ENCODE measurements at places on chromosomes 3 and 15.

- no peak for DNase-seq
Measured at GRCh38 chr3:39529577-39529976, 62.1 kb downstream of the MOBP start.

GRCh38 chr3:156497326-156497725 is 57.6 kb downstream of the SSR3 start:
- DNase-seq, result no peak

DNA sequence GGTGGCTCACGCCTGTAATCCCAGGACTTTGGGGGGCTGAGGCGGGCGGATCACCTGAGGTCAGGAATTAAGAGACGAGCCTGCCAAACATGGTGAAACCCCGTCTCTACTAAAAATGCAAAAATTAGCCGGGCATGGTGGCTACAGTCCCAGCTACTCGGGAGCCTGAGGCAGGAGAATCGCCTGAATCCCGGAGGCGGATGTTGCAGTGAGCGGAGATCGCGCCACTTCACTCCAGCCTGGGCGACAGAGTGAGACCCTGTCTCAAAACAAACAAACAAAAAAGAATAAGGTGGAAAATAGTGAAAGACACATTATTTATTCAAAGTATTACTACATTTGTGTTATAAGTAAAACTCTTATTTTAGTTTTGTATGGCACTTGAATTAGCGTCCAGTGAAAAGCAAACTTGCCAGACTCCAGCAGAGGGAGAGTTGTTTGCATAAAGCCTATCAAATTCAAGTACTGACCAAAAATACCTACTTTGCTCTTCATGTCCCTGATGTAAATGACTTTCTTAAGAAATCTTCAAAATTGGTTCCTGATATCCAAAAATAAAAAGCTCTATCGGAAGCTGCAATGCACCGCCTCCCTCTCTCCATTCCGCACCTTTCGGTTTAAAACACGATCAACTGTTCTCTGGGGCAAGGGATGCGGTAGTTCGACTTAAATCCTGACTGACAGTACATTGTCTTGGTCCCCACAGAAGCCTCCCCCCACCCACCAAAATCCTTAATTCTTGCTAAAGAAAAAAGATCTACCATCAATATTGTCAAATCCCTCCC is 1.2 kb downstream of the TRPM7 start:
- peak; percentile 13 for DNase-seq

DNA sequence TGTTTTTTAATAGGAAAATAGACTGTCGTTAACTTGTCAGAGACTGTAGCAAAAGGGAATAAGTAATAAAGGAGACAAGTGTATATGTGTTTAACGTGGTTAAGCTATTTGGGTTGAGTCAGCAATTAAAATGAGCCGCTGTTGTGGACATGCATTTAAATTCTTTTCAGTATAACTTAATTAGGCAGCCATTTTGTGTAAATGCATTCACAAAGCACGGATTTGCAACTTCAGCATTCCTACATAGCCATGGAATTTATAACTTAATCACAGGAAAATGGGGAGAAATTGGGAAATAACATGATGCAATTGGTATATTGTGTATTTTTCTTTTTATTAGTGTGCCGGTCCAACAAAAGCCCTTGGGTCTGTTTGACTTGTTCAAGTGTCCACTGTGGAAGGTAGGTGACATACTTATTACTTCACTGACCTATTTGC is 27.9 kb downstream of the USP3 start:
- DNase-seq, result no peak

DNA sequence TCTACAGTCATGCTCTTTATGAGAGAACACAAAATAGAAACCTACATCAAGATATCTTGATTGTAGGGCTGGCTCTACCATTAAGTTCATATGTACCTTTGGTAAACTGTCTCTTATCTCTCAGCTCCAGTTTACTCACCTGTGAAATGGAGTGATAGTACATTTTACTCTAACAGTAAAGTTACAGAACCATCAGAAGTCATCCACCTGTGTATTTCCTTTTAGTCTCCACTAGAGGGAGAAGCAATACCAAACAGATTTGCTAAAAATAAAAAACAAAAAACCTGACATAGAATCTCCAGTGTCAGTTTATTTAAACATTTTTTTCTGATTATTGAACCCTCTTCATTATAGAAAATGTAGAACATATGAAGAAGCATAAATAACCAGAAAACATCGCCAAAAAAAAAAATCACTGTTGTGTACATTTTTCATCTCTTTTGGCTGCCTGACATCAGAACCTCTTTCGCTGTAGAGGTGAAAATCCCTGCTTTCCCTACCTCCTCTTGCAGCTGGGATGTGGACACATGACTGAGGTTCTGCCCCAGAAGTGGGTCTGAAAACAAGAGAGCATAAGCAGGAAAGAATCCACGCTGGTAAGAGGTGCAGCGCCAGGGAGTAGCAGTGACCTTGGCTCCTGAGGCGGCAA is 48.7 kb upstream of the WDR72 start:
- DNase-seq, result peak; percentile 2

GRCh38 chr15:66221126-66221525 is 32.4 kb downstream of the MEGF11 start:
- no peak for DNase-seq

DNA sequence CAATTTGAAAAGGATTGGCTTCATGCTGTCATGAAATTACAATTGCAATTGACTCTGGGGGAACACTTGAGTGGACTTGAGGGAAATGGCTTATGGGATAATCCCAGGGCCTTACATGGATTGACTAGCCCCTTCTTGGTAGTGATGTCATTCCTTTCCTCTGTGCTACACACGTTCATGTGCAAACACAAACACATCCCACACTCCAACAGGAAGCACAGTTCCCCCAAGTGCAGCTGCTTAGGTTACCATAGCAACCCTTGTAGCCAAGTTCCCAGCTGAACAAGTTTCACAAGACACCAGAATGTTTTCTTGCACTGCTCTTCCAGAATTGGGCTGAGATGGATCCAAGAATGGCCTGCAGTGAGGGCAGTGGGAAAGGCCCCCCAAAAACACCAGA is 217.0 kb downstream of the ZNF621 start:
- DNase-seq, result no peak

- DNase-seq, result no peak
Measured at GRCh38 chr15:39833515-39833981, 50.9 kb upstream of the FSIP1 start.

DNA sequence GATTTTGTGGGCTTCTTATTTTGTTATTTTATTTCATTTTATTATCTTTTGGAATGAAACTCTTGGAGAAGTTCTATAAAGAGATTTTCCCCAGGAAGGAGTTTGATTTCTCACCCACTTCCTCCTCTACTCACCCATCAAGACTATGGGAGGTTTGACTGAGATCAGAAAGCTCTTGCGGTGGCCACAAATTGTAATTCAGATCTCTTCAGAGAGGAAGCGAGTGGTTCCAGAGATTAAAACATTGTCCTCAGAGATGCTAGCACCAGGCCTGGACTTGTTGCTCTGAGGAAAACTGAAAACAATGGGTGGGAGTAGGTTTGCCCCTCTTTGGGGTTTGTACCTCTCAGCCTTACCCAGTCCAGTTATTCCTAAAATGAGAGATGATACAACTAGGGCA is 8.1 kb upstream of the MUC13 start:
- no peak for DNase-seq

DNA sequence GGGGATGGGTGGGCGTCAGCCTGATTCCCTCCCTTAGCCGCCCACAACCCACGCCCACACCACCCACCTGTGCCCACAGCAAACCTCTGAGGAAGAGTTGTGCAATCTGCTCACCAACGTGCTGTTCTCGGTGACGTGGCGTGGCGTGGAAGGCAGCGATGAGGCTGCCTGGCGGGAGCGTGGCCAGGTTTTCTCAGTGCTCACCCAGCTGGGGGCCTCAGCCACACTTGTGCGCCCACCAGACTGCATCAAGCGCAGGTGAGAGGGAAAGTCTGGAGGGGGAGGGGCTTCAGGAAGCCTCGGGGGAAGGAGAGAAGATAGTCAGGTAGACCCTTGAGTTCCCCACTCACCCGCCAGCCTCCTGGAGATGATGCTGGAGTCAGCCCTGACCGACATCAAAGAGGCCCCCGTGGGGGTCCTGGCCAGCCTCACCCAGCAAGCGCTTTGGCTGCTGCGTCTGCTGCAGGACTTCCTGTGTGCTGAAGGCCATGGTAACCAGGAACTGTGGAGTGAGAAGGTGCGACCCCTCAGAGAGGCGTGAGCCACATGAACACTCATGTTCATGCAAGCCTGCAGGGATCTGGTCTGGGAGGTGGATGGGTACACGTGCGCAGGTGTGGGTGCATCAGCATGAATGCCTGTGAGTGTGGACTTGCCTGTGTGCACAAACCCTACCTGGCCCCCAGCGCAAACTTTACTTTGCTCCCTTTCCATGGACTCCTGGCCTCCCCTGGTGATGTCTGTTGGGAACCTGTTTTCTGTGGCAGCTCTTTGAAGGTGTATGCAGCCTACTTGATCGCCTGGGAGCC is 21.7 kb downstream of the NBEAL2 start:
- no peak for DNase-seq

DNA sequence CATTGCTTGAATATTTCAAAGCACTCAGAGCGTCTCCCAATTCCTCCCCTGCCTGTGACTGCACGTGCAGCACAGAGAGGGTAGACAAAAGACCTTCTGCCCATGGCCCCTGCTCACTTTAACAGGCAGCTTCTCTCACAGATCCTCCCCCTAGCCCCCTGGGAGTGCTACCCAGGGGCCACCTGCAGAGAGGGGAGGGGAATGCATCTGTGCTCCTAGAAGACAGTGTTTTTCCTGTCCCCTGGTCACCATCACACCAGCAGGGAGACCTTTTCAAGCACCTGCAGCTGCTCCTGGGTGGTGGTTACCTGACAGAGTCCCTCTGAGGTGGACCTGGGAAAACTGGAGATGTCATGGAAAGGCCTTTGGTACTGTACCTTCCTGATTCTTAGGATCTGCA is 56.7 kb upstream of the PRR23C start:
- no peak for DNase-seq

- no peak for DNase-seq
Measured at GRCh38 chr3:73774645-73775044, 149.9 kb upstream of the PDZRN3 start.

DNA sequence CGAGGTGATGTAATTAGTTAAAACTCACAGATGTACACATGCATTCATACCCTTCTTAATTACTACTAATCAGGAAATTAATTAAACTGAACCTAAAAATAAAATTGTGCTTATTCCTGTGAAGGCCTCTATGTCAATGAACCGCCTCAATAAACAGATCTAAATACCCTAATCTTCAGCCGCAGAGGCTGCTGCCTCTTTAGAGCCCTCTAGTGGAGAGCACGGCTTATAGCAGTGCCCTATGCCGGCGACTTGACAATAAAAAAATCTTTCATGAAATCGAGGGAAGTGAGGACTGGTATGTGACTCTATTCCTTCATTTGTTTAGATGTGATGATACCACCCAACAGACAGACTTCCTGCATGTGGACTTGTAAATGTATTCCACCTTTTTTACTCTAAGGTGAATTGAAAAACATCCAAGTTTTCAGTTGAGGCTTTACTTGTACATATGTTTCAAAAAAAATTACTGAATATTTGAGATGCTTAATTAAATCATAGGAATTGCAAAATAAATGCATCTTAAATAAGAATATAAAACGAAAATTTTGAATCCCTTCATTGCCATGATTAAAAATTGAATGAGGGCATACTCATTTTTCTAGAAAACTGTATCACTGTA is 8.3 kb upstream of the EPHA3 start:
- DNase-seq, result peak; percentile 15

DNA sequence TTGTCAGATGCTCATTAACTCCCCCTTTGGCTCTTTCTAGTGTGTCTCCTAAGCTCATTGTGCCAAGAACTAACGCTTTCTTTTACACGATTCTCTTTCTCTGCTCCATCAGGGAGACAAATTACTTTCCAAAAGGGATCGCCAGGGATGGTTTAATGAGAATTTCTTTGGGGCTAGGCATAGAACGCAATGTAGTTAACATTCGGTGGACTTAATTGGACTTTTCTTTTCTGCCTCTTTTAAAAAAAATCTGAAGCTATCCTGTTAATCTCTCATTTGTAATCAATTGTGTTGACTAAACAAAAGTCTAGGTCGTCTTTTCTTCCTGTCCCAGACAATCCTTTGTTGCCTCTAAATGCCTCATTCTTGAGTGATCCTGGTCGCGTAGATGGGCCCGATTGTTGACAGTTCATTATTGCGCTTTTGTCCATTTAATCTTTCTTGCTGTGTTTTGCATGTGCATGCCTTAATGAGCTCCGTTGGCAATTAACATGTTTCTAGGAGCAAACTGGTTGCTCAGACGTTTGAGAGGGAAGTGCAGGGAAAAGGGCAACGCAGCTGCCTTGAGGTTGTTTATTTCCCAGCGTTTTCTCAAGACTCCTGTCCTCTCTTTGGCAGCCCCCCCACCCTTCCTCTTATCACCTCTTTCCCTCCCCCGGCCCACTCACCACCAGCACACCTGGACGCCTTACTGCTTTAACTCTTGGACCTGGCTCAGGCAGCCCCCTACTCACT is 7.8 kb downstream of the FEZF2 start:
- DNase-seq, result no peak

- no peak for DNase-seq
Measured at GRCh38 chr15:97081666-97082226, 751.2 kb downstream of the NR2F2 start.

- DNase-seq, result no peak
Measured at GRCh38 chr3:32147933-32148332, 41.5 kb downstream of the GPD1L start.

GRCh38 chr3:189529889-189530471 is 101.2 kb upstream of the TP63 start:
- no peak for DNase-seq

DNA sequence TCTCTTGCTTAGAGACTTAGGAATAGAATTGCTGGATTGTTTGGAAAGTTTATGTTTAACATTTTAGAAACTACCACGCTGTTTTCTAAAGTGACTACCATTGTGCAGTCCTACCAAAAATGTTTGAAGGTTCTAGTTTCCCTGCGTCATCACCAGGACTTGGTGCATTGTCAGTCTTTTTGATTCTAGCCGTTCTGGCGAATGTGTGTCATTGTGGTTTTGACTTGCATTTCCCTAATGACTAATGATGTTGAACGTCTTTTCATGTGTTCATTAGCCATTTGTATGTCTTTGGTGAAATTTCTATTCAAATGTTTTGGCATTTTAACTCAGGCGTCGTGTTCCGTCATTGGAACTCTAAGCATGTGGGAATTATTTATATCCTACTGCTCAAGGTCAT is 58.0 kb downstream of the CHD2 start:
- DNase-seq, result peak; percentile 43

- DNase-seq, result no peak
Measured at GRCh38 chr3:30754426-30754825, 140.0 kb downstream of the GADL1 start.

DNA sequence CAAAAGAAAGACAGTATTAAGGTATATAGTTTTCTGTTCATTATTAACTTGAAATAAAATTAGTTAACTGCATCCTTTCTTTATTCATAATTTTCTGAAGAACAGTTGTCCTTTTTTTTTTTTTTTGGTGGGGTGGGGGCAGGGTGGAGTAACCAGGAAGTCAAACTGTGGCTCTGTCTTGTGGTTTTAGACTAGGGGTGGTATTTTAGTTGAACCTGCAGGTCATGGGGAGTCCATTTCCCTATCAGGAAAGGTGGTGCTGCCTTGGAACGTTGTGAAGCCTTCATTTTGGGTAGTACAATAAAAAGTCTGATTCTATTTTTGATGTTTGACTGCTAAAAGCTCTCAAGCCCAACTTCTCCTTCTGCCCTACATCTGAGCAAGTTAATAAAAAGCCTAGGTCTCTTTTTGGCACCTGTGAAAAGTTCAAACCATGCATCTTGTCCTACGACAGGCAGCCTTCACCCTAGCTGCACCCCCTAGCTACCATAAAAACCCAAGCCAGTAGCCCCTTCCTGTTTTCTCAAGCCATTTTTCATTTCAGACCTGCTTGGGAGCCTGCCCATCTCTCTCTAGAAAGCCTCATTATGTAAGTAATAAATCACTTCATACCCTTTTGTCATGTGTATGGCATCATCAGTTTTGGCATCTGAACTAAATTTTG is 31.2 kb upstream of the RIOX2 start:
- DNase-seq, result no peak

All from inflammatory macrophage treated with lipopolysaccharide for 1 hour (primary cell).